Vagina (tissue), 2 donors: ENCODE measurements at places on chromosomes 13 and 19.

DNA sequence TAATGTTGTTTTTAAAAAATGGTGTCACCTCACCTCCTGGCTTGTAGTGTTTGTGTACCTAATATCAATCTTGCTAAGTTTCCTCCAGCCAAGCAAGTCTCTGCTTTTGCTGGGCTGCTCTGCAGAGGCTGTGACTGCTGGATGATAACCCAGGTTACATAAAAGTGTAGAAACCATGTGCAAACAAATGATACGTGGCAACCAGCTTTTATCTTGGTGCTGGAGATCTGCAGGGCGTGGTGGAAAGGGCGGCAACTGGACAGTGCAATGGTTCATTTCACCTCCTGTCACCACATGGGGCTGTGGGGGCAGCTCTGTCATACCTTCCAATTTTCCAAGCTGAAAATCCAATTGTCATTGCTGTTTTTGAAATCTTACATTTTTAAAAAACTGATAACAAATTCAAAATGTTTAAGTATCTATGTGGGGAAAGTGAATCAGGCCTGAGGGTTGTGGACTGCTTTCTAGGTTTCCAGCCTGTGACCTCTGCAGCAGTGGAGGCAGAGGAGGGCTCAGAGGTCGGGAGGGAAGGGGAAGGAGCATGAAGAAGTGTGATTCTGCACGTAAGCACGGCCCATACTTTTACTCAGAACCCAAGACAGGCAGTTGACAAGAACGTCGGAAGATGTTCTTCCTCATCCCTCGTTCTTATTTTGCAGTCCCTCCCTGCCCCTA lies 9.7 kb downstream of the GPR42 start:
- DNase-seq: peak; percentile 55

DNA sequence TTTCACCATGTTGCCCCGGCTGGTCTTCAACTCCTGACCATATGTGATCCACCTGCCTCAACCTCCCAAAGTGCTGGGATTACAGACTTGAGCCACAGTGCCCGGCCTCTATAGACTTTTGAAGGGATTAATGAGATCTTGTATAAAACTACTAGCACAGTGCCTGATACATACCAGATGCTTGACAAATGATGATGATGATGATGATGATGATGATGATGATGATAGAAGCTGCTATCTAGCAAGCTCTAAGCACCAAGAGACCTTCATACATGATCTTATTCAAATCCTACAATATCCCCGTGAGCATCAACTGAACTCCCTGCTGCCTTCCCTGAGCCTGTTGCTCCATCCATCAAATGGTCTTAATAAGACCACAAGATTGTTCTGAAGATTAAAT lies 14.4 kb downstream of the CEACAM20 start:
- no peak for DNase-seq

GRCh38 chr19:16106121-16106520 lies 5.6 kb upstream of the RAB8A start:
- no peak for DNase-seq

DNA sequence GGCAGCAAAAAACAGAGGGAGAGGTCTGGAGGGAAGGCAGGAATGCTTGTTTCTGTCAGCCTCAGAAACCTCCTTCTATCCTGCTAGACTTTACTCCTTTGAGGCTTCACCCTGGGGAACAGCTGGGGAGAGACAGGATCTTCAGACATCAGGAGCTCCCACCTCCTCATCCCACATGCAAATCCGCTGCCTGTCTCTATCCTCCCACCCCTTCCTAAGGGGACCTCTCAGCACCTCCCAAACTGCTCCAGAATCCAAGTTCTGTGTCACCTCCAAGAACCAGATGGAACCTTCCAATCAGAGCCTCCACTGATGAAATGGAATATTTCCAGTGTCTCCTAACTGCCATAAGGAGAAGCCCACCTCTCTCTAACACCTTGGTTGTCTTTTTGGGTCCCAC lies 9.7 kb upstream of the ERCC2 start:
- DNase-seq: no peak

- no peak for DNase-seq
Measured at GRCh38 chr13:76512721-76513145, 373.5 kb downstream of the KCTD12 start.

- DNase-seq: no peak
Measured at GRCh38 chr19:32789429-32789828, 69.9 kb downstream of the TDRD12 start.

GRCh38 chr13:97878431-97879375 lies 74.8 kb upstream of the IPO5 start:
- no peak for DNase-seq

GRCh38 chr13:109657395-109657794 lies 129.0 kb downstream of the IRS2 start:
- no peak for DNase-seq

DNA sequence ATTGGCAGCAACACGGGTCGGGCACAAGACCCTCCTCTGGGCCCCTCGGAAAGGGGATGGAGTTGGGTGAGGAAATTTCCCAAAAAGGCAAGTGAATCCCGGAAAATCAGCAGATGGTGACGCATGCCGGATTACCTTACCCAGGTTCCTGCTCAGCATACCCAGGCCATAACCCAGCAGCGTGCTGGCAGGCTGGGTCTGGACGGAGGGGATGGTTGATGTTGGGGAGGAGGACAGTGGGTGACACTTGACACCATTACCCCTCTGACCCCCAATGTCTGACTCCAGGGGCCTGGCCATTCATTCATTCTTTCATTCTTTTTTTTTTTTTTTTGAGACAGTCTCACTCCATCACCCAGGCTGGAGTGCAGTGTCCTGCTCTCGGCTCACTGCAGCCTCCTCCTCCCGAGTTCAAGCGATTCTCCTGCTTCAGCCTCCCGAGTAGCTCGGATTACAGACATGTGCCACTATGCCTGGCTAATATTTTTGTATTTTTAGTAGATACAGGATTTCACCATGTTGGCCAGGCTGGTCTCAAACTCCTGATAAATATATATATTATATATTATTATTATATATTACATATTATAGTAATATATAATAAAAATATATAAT lies 799 bp downstream of the PVR start:
- no peak for DNase-seq

- no peak for DNase-seq
Measured at GRCh38 chr19:40321566-40322270, 26.5 kb downstream of the C19orf47 start.

- no peak for DNase-seq
Measured at GRCh38 chr13:37375071-37375470, 223.5 kb downstream of the POSTN start.

- no peak for DNase-seq
Measured at GRCh38 chr13:32447894-32448623, 20.1 kb upstream of the N4BP2L1 start.
